ENCODE measurements at places on chromosomes 16 and 17.

GRCh38 chr16:57422026-57422944 is 17.7 kb downstream of the CCL17 start:
- DNase-seq: no peak

GRCh38 chr17:44977814-44978550 is 9.9 kb upstream of the C1QL1 start:
- DNase-seq: no peak

GRCh38 chr16:87684106-87684677 is 81.6 kb downstream of the KLHDC4 start:
- no peak for DNase-seq

DNA sequence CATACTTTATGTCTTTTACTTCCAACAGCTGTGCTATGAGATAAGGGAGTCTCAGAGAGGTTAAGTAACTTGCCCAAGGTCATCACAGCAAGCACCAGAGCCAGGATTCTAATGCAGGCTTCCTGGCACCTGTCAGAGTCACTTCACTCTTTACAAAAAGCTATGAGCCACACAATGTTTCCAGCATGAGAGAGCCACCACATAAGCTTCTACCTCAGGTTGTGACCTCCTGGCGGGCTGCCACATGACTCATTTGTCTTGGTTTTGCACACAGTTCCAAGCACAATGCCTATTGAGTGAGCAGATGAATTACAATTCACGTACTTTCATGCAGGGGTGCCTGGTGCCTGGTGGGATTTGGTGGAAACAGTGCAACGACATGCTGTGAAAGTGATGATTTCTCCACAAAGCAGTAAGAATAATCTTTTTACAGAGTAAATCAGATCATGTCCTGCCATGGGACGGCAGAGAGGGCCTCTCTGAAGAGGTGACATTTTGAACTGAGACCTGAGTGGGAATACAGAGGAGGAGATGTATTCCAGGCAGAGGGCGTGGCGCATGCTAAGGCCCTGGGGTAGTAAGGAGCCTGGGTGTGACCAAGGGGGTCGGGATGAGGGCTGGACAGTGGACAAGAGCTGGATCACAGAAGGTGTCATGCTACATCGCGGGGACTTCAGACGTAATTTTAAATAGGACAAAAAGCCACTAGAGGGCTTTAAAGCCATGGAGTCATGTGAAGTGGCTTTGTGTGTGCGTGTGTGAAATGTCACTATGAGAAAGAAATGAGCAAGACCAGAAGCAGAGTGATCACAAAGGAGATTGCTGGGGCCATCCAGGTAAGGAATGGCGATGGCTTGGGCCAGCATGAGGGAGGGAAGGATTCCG is 53.4 kb downstream of the CACNG3 start:
- DNase-seq: no peak

DNA sequence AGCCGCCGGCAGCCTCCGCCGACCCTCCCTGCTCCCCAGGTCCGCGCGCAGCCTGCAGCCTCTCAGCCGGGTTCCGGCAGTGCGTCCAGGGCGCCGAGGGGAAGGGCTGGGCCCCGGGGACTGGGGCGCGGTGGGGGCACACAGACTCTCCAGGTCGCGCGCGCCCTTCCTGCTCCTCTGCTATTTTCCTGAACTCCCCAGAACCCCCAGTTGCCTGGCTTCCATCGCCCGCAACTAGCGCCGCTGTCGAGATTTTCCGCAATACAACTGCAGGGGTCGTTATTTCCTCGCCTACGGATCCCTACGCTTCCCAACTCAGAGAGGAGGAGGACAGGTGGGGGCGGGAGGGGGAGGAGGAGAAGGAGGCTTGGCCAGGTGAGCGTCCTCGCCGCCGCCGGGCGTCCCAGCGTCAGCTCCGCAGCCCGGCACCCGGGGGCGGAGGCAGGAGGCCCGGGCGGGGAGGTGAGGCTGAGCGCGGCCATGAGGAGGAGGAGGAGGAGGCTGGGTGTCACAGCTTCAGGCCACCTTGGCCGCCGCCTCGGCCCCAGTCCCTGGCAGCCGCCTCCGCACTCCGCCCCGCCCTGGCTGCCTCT is at the start of gene CA10:
Gene CA10, minus strand, starts transcription at position 265 of the 593 bp plus-strand sequence.
- DNase-seq: no peak

GRCh38 chr17:55158439-55158838 is 106.3 kb upstream of the HLF start:
- DNase-seq: no peak

DNA sequence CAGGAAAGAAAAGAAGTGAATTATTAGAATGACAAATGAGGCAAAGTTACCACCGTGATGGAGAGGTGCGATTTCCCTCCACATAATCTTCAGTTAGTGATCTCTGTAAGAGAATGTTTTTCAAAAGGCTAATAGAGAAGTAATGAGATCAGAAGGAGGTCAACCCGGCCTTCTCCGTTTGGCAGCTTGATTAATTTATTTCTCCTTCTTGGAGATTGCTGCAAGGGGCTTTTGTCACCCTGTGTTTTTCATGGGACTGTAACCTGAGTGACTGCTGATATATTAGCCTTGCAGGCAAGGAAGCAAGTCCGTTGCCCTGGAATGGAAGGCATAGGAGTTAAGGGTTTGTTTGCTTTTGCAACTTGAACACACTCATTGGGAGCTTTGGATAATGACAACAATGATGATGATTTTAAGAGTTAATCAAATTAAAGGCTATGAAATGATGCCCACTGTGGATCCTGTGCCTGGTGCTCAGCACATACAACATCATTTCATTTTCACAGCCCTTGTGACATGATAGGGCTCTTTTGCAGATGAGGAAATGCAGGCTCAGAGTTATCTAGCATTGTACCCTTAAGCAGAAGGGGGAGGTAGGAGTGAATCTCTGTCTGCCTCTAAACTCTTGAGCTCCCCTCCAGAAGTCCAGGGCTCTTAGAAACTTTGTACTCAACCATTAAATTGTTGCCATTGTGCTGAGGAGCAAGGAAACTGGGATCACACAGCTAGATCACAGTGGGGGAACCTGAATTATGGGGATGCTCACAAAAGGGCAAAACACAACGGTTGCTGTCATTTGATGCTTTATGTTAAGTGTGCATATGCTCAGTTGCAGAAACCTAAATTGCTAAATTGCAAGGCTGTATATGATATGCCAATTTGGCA is 226.3 kb downstream of the WWOX start:
- no peak for DNase-seq

- no peak for DNase-seq
Observed at GRCh38 chr16:72677662-72678447, 370.1 kb downstream of the ZFHX3 start.

DNA sequence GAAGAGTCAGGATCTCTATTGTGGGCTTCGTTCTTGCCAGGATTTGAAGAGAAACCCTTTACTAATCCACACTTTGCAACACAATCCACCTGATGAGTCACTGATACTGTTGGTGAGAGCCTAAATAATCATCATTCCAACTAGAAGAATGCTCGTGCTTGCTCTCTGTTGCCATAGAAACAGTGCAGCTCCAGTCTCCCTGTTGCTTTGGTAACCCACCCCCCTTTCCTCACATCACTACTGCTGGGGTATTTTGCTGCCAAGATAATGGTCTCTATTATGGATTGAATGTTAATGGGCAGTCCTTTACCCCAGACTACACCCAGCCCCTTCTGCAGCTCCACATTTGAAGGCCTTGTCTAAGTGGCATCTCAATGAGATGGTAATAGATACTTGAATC is 190.4 kb downstream of the ABCC12 start:
- DNase-seq: no peak

- DNase-seq: no peak
Observed at GRCh38 chr17:70295731-70296130, 126.4 kb downstream of the KCNJ2 start.

DNA sequence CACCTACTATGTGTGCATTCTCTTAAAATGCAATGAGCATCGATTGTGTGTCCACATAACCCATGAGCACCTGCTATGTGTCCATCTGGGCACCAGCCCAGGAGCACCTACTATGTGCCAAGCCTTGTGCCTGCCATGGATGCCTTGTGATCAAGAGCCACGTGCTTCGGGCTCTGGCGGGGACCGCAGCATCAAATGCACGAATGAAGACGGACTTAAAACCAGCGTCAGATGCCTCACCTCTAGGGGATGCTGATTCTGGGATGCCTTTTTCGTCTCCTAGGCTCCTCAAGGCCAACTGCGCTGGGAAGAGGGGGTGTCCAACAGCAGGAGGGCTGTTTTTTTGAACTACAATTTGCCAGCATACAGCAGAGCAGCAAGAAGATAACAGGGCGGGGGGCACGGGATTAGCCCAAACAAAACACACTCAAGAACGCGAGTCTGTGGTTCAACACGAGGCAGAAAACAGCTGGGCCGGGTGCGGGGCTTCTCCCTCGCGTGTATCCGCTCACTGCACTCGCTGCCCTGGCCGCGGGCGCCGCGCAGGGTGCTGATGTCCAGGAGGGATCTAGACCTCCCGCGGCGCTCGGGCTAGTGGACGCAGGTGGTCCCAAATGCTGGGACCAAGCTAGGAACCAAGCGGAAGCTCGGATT is 1.2 kb upstream of the GLIS2 start:
- no peak for DNase-seq

DNA sequence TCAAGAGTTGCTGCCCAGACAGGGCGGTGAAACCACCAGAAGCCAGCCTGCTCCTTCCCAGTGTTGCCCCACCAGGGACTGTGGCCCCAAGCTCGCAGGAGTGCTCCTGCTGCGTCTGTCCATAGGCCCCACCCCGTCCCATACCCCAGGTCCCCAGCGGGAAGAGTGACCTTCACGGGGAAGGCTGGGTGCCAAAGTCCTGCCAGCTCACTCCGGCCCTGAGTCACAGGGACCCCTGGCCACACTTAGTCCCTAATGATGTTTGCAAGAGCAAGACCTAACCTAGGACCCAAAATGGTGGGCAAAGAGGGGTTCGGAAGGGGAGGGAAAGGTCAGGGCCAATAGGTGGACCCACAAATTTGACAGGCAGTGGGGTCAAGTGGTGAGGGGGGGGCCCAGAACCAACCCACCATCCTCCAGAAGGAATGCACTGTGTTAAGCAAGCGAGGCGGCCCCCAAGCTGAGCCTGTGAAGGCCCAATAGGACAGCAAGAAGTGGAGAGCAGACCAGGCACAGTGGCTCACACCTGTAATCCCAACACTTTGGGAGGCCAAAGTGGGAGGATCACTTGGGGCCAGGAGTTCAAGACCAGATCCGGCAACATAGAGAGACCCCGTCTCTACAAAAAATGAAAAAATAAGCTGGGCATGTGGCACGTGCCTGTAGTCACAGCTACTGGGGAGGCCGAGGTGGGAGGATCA is 3.3 kb downstream of the DOK4 start:
- no peak for DNase-seq

GRCh38 chr16:66524601-66525164 is 25.2 kb downstream of the TK2 start:
- DNase-seq: no peak

GRCh38 chr16:74279805-74280204 is 16.8 kb upstream of the PSMD7 start:
- DNase-seq: no peak

DNA sequence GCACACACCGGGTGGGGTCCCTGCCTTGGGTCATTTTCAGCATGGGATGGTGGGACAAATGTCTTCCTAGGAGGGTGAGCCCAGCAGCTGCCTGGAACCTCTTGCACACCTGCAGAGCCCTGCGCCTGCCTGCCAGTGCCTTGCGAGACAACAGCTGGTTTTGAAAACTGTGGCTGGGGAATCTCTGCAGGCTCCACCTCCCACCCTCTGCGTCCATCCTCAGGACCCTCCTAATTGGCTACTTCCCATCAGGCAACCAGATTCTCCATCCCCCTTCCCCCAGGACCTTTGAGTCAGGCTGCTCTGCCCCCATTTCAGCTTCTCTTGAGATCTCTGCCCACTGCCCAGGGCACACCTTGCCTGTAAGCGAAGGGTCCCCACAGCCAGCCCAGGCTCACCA is 26.6 kb downstream of the PEMT start:
- DNase-seq: no peak

- no peak for DNase-seq
Observed at GRCh38 chr16:29961127-29961478, 776 bp upstream of the TMEM219 start.

GRCh38 chr17:79171188-79171587 is 96.6 kb downstream of the ENGASE start:
- no peak for DNase-seq

- DNase-seq: peak; percentile 69
Observed at GRCh38 chr17:34637548-34638525, 58.5 kb downstream of the TMEM132E start.

DNA sequence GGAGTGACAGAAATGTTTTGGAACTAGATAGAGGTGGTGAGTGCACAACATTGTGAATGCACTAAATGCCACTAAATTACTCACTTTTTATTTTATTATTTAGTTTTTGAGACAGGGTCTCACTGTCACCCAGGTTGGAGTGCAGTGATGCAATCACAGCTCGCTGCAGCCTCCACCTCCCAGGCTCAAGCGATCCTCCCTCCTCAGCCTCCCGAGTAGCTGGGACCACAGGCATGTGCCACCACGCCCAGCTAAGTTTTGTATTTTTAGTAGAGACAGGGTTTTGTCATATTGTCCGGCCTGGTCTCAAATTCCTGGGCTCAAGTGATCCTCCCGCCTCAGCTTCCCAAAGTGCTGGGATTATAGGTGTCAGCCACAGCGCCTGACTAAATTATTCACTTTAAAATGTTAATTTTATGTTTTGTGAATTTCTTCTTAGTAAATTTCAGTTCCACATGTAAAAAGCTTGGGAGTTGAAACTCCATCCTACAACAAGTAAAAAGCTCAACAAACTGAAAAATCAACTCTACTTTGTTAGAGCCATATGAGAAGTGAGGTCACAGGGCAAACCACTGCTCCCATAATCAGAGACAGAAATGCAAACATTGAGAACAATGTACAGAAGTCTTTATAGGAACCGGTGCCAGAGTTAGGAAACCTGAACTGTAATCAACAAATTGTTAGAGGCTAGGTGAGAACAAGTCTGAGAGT is 13.8 kb upstream of the SLC5A10 start:
- DNase-seq: no peak

GRCh38 chr16:85916141-85916890 is 17.4 kb downstream of the IRF8 start:
- DNase-seq: no peak

DNA sequence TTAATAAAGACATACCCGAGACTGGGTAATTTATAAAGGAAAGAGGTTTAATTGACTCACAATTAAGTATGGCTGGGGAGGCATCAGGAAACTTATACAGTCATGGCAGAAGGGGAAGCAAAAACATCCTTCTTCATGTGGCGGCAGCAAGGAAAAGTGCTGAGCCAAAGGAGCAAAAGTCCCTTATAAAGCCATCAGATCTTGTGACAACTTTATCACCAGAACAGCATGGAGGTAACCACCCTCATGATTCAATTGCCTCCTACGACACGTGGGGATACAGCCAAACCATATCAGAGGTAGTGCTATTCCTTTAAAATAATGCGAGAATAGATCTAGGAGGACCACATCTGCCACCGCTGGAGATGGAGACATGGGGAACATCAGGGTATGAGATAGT is 9.0 kb downstream of the C16orf54 start:
- DNase-seq: no peak

GRCh38 chr16:51236583-51236982 is 85.5 kb upstream of the SALL1 start:
- DNase-seq: no peak

- no peak for DNase-seq
Observed at GRCh38 chr17:40422990-40423633, 5.4 kb upstream of the TOP2A start.

- DNase-seq: no peak
Observed at GRCh38 chr17:77916703-77917481, 41.6 kb upstream of the TNRC6C start.
